ENCODE measurements at places on chromosomes 13 and 19. TPM values are rescaled to one million over a fixed set of nuclear protein-coding genes. Genes with fewer than 3 reads are reported as not detected.

Gene CGB8
- total RNA-seq, result not detected

DNA sequence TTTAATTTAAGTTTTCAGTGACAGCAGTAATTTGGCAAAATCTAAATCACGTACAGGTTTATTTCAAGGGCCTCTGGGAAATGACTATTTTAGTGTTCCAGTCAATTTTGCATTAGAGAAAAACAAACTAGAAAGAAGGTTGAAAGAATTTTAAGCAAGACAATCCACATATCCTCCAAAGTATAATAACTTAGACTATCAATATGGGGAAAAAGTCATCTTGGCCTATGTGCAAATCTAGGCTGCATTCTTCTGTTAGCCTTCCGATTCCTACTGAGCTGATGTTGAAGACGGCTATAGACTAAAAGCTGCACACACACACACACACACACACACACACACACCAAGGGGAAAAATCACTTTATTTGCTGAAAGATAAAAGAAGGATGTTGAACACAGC lies 81.3 kb downstream of the SLITRK6 start:
- DNase-seq, result no peak

GRCh38 chr19:54141356-54141755 lies 3.8 kb downstream of the CNOT3 start:
- no peak for DNase-seq

Gene ZNF724
- not detected for total RNA-seq

GRCh38 chr13:30721936-30722335 lies 13.4 kb upstream of the ALOX5AP start:
- DNase-seq, result no peak

GRCh38 chr13:49292742-49293486 lies 45.2 kb downstream of the CDADC1 start:
- DNase-seq, result no peak

Gene CDX2
- total RNA-seq, result not detected

Gene OR7A5
- not detected for total RNA-seq

Gene FCAR
- total RNA-seq, result 0.40 TPM

GRCh38 chr19:42122691-42123607 lies 9.3 kb downstream of the POU2F2 start:
- DNase-seq, result no peak
